ENCODE measurements at places on chromosomes 5 and 9. TPM values are rescaled to one million over a fixed set of nuclear protein-coding genes. Genes with fewer than 3 reads are reported as not detected.

DNA sequence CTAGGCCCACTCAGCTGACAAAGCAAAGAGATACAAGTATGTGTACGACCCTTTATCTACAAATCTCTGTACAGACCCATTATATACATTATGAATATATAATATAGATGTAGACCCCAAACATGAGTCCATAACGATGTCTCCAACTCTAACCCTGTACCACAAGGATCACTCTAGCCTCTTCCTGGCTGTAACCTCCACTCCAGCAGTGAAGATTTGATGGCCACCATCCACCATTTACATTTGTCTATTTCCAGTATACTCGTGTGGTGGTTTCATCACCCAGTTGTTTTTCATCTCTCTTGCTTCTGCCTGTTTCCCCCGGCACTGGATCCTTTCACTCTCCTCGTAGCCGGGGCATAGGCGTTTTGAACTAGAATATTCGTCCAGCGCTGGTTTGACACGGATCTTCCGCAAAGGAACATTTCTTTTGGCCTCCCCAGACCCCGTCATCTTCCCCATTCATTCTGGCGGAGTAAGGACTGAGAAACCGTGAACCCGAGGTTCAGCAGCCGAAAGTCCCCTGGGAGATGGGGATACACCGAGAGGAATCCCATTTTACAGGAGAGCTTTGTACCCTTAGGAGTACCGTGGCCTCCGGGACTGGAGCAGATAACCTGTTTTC lies 828 bp upstream of the TRIO start:
- DNase-seq, result no peak

The ENC1 gene
- 12.4 TPM for total RNA-seq

- DNase-seq, result no peak
Measured at GRCh38 chr5:118095115-118095514, 893.2 kb downstream of the DTWD2 start.

- no peak for DNase-seq
Measured at GRCh38 chr5:38783011-38783561, 62.7 kb upstream of the OSMR start.

DNA sequence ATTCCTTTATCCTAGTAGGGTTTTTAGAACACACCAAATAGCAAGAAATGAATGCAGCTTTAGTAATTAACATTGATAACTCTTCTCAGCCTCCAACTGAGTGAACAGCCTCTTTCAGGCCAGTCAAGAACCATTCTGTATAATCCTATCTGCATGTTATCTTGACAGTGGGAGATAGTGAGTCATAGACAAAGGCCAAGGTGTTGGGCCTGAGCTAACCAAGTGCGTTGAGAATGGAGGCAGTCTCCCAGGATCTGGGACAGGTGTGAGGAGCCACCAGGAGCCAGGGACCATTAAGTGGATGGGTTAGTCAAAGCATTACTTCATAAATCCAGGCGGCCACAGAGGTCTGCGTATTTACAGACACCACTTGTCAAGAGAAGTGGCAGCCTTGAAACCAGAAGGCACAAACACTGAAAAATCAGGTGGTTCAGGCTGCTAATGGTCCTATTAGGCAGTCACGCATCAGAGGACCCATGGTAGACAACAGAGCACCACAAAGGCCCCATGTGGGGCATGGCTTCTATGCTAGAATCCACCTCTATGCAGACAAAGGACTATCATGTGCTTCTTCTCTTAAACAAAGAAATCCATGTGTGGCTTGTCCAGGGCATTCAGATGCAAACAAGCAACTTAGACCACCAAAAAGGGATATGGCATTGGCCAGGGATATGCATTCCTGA lies 409.7 kb upstream of the PIK3R1 start:
- no peak for DNase-seq

The DND1 gene
- total RNA-seq, result 0.56 TPM

The SYK gene
- 19.5 TPM for total RNA-seq

DNA sequence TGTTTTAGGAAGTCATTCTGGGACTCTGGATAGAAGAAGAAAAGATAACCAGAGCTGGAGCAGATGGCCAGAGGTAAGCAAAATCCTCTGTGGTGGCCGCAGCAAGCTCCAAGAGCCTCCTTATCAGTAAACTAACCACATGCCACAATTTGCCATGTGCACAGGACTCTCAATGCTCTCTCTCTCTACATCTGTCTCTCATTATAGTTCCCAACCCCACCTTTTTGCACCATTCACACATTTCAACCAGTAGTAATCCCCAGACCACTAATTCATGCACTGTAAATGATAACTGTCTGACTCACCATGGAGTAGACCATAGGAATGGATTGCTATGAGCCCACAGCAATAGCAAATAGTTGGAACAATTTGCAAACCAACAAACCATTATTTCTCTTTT lies 526.1 kb downstream of the TLR4 start:
- DNase-seq, result no peak

The ENG gene
- total RNA-seq, result 217 TPM

DNA sequence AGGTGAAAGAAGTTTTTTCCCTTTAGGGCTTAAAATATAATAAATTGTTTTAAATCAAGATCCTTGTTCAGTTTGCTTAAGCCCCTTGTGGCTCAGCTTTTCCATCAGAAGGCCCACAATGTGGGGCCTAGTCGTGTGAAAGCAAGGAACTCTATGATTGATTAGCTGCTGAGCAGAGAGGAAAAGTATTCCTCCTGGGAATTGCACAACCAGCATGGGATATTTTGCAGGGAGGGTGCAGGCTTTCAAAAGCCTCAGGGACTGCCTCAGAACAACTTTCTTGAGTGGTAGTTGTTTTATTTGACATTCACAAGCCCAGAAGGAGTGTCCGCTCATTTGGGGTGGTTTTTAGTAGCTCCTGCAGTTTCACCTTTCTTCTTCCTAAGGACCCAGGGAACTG lies 19.8 kb downstream of the TTC23L start:
- DNase-seq, result no peak

The GMCL2 gene
- not detected for total RNA-seq

DNA sequence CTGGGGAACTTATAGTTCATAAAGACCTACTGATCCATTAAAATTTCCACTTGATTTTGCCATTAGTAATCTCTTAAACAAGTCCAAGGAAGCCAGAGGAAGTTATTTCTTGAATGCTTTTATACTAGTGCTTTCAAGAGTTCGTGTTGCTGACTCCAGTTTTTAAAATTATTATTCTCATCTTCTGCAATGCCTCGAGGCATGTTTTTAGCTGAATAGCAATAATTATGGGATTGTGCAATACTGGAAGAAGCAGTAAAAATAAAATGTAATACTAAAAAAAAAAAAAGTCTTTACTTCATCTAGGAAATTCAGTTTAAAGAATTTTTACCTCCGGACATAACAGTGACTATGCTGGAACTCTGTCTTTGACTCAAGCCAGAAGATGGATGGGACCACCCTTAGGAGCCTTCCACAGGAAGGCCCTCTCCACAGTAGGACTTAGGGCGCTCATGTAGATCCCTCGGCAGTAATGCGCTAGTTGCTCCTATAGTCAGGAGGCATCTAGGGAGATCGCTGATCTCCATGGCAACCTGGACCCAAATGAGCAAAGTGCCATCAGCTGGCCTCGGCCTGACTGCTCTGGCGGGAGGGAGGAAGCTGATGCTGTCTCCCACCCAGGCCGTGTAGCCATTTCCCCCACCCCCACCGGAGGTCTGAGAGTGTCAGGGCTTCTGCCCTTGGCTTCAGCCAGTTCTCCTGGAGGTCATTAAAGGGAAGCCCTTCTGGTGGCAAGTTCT lies 56.7 kb downstream of the DAPK1 start:
- DNase-seq, result no peak

DNA sequence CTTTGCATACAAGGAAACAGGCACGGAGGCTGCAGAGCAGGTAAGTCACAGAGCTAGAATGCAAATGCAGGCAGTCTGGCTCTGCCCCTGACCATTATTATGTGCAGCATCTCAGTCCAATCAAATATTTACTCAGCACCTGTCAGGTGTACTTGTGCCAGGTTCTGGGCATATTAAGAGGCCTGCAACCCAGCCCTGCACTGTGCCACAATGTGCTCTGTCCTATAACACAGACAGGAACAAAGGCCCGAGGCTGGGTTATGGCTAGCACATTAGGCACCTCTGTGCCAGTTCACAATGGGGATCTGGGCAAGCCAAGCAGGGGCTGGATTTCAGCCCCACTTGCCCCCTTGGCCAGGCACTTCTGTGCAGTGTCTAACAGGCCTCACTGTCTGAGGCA lies 14.0 kb downstream of the ARL15 start:
- no peak for DNase-seq

GRCh38 chr5:20555034-20555433 lies 567.0 kb upstream of the CDH18 start:
- no peak for DNase-seq

DNA sequence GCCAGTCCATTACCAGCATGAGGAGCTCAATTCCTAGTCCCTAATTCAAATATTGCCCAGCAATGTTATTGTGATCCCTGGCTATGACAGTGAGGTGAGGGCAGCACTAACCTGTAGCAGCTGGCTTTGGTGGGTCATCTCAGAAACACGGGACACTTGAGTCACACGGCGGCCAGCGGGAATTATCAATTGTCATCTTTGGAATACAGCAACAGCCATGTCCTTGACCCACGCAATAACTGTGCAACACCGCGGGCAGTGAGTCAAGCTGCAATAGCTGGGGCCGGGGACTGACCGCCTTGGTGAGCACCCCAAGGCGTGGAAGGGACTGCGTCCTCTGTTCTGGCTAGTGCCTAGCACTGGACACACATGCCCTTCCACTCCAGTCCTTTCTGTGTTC lies 62.5 kb upstream of the ALDH1B1 start:
- DNase-seq, result no peak

DNA sequence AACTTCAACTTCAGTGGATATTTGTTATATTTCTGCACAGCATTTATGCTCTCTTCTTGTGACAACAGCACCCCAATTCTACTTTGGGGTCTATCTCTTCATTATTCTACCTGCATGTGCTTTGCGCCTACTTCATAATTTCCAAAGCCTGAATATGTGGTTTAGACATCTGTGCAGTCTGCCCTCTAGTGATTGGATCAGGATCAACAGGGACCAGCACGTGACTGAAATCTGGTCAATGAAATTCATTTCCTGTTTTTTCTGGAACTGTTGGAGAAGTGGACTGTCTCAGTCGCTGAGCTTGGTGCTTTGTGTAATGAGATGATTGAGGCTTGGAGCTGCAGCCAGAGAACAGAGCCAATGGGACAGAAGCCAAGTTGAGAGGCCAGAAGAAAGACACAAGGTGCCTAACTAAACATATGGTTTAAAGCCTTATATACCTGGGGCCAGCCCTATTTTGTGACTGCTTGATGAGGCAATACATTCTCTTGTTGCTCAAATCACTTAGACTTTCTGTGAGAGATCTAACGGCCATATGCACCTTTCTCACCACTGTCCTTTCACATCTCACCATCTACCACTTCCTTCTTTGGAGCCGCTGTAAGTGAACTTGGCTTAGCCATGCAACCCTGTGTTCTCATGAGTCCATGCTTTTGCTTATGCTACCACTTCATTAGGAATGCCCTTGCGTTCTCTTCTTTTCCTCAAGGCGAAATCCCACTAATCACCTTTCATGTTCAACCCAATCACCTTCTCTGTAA lies 68.8 kb upstream of the PPP2R2B start:
- DNase-seq, result no peak
